ENCODE measurements at places on chromosomes 1 and 21.
A peak's percentile ranks its signal among the peaks of the same experiment; 100 is the strongest.

DNA sequence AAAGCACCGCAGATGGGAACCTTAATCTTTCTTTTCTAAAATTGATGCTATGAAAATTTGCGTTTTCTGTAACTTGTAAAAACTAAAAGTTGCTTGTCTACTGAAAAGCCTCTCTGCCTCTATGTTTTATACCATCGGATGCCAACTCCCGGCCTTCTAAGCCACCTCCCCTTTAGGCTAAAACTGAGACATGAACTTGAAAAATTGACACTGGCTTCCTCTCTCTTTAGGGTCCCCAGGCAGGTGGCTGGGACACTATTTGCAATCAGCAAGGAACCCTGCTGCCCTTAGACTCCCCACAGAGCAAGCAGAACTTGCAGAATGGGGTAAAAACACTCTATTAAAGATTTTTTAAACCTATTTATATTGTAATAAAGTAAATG, 151.1 kb upstream of the CAMK1G start:
- no peak for DNase-seq

- DNase-seq, result no peak
These were observed 455.8 kb upstream of the VAMP3 start for GRCh38 chr1:7315316-7315715.

GRCh38 chr1:206803221-206803730, 31.0 kb upstream of the IL10 start:
- DNase-seq, result peak; percentile 71

- no peak for DNase-seq
These were observed 2.3 kb downstream of the FYB2 start for GRCh38 chr1:56816909-56817308.

GRCh38 chr1:212073490-212073889, 37.9 kb downstream of the DTL start:
- no peak for DNase-seq

- DNase-seq, result no peak
These were observed 435.5 kb downstream of the CAMTA1 start for GRCh38 chr1:7220712-7221252.

DNA sequence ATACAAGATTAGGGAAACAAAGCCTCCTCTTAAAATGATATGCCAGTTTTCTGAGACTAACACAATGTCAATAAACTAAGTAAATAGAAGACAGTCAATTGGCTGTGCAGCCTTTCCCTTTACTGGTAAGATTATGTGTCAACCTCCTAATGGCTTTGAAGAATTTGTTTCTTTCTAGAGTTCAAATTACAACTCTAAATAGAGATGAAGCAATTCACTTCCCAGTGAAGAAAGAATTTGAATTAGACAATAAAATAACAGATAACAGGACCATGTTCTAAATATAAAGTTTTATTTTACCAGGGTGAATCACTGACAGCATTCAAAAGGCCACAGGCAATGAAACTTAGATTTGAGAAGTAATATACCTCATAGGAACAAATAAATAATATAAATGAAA, 680.3 kb downstream of the PLA2G4A start:
- DNase-seq, result no peak

- DNase-seq, result no peak
These were observed 102.5 kb downstream of the TRABD2B start for GRCh38 chr1:47894410-47895278.

GRCh38 chr1:78440381-78440793, 50.4 kb upstream of the PTGFR start:
- DNase-seq, result no peak

DNA sequence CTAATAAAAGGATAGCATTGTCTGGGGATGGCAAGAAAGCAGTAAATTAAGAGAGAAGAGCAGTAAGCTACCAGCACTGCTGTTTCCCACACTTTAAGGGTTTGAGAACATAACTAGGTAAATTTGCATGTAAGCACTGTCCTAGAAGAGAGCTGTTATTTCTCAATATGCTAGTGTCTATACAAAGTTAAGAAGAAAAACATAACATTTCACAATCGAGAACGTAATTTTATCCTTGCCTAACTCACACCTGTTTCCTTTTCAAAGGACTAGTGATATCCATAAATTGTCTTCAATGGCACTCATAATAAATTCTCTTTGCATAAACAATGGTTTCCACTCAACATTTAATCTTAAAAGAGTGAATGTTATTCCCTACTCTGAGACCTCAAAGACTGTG, 576.0 kb downstream of the PTBP2 start:
- no peak for DNase-seq

GRCh38 chr1:47934243-47934805, 62.9 kb downstream of the TRABD2B start:
- no peak for DNase-seq

GRCh38 chr1:153848805-153849204, 73.6 kb downstream of the SLC27A3 start:
- no peak for DNase-seq

DNA sequence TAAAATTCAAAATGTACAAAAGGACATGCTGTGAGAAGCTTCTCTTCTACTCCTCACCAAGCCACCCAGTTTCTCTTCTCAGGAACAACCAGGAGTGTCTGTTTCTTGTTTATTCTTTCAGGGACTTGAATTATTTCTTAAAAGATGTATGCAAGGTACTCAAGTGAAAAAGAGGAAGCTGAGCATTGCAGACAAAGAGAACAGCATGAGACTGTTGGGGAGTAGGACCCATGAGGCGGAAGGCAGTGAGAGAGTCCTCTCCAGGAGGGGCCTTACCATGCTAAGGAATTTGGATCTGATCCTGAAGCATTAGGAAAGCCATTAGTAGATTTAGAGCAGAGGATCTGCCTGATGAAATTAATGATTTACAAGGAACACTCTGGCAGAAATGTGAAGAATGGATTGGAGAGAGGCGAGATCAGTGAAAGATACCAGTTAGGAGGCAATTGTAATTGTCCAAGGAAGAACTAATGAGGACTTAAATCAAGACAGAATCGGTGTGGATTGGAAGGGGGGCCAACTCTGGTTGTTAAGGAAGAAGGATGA, 14.7 kb upstream of the SSX2IP start:
- no peak for DNase-seq

DNA sequence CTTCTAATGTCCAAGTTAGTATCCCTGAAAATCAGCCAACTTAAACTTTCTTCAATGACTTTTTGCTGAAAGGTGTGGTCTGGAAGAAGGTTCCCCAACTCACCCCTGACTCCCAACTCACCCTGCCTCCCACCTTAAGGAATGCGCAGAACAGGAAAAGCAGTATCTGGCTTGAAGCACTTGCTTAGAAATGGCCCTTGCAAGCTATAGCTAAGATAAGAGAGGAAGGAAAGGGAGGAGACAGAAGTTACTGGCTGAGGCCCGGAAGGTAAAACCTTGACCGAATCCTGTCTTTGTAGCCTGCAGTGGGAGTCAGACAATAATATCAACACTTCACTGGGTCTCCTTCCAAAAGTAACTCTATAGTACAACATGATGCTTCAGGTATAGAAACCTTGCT, 2.9 kb downstream of the CYYR1 start:
- no peak for DNase-seq

DNA sequence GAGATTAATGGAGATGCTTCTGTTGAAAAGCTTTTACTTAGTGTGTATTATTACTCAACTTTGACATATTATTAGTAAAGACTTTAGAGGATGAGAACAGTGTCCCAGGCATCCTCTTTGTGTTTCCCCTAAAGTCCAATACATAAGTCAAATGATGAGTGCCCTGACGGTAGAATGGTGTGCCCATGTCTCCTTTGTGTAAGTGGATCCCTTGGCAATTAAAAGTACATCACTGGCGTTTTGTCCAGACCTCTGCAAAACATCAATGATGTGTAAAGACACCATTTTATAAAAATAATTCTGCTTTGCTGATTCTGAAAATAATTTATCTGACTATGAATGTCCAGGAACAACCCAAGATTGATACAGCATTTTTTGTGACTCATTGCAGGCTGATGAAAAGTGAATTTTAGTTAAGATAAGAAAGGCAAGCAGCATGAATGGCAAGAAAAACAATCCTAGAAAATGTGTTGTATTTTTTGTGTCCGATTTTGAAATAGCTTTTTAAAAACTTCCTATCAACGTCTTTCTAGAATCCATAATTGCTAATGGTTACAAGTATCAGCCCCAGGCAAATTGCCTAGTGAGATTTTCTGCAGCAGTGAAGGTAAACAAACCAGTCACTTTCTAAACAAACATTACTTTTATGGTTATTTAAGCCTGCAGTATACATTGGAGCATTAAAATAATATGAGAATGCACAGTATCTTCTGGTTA, 251.5 kb downstream of the PTPRC start:
- DNase-seq, result no peak
